DND-41 (cell line): ENCODE measurements at places on chromosomes 6 and 20.

DNA sequence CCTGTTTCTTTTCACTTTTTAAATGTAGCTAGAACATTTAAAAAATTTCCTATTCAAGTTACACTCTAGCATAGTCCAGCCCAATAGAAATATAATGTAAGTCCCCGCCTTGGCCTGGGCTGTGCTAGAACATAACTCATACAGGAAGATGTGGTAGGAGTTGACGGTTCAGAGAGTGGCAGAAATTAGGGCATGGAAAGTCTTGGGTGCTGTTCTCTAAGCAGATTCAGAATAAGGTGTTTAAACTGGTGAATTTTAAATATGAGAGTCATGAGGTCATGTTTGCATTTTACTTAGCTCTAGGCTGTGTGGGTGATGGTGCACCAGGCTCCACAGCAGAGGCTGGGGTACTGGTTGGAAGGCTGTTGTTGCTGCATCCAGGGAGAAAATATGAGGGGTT, 256.5 kb downstream of the FARS2 start:
- DNase-seq = no peak

DNA sequence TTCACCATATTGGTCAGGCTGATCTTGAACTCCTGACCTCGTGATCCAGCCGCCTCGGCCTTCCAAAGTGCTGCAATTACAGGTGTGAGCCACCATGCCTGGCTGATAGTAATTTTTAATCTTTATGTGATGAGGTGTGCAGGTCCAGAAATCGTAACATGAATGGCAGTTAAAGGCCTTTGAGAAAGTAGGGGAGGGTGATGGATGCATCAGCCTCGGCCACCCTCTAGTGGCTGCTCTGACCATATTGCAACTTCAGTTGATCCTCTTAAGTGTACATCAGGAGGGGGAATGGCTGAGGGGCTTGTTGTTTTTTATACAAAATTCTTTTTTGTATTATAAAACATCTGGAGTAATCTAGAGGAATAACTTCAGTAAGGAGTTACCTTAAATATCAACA, 193.0 kb downstream of the ZFAND3 start:
- DNase-seq = no peak

DNA sequence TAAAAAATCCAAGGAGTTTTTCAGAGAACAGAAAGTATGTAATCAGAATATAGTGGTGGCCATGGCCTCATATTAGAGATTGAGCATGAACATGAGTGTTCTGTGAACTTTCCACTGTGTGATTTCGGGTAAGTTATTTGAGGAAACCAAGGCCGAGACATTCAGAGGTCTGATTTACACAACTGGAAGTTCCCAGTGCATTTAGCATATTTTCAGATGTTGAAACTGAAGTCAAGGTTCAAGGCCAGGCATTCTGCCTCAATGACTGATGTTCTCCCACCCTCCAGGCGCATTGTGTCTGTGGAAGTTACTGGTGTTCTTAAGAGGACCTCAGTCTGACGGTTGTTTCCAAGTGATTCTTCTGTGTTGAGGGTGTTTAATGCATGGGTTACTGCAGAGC, 26.2 kb downstream of the RNF144B start:
- no peak for DNase-seq

GRCh38 chr6:144315226-144315980, 30.3 kb downstream of the UTRN start:
- DNase-seq = no peak

- no peak for DNase-seq
These were observed 76.0 kb downstream of the CD83 start for GRCh38 chr6:14193524-14193923.

GRCh38 chr6:27183060-27183832, 64.3 kb upstream of the PRSS16 start:
- DNase-seq = no peak

DNA sequence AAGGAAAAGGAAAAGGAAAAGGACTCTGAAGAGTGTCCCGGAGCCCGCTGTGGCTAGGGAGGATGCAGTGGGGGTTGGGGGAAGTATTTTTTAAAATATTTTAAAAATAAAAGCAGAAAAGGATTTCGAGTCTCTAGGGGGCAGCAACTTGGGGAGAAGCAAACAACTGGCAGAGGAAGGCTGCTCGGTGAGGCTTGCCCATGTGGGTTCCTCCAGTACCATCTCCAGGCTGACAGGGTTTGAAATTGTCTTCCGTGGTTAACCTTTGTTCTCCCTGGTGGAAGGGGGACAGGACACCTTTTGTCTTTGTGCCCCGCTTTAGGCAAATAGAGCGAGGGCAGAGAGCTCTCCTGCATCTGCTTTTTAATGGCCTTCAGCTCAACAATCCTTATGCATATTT, 60.4 kb upstream of the SNX9 start:
- peak; percentile 11 for DNase-seq

GRCh38 chr6:131293472-131293911, 158.2 kb downstream of the AKAP7 start:
- DNase-seq = no peak

DNA sequence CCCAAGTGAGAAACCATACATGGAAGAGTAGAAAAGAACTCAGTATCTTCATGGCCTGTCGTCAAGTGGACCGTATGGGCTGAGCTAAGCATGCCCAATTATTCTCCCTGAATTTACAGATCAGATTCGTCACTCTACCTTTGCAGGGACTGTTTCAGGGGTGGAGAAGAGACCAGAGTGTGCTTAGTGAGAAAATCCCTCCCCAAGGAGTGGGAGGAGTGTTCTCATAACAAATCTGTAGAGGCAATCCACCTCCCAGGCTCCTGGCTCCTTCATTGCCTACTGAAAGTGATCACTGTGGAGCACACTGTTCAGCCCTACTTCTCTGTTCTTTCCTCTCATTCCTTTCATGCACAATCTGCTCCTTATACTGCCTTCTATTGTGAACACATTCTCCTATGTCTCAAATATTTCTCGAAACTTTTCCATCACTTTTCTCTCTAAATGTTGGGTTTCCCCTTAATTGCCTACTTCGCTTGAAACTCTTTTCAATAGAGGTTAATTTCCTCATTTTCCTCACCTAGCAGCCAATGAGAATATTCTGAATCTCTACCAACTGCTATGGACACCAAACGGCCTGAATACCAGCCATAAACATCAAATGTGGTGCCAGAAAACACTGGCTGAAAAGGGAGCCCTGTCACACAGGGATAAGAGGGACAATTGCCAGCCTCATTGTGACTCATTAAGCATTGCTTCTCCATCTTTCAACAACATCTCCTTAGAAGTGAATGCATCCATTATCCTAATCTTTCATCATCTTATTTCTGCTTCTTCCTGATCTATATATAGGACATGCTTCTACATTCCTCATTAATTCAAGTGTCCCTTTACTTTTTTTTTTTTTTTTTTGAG, 398.3 kb downstream of the UTRN start:
- no peak for DNase-seq
